HepG2 (cell line): ENCODE measurements at places on chromosomes 2 and 18.

DNA sequence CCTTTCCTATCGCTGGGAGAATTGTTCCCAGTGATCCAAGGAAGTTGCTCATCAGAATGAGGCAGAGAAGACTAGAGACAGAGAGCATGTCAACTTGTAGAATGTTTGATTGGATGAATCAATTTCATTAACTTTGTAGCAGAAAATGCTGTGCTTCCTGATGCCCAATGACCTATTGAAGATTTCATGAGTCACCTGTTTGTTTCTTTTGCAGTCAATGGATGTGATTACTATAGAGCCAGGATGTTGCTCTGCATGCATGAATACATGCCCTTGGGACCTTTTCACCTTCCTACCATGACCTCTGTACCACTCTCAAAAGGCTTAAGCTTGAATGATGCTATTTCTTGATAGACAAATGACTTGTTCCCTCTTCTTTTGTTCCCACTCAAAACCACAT, 23.3 kb downstream of the SCG2 start:
- no peak for DNase-seq

- DNase-seq = no peak
These were observed 39.1 kb upstream of the DNMT3A start for GRCh38 chr2:25380586-25381375.

DNA sequence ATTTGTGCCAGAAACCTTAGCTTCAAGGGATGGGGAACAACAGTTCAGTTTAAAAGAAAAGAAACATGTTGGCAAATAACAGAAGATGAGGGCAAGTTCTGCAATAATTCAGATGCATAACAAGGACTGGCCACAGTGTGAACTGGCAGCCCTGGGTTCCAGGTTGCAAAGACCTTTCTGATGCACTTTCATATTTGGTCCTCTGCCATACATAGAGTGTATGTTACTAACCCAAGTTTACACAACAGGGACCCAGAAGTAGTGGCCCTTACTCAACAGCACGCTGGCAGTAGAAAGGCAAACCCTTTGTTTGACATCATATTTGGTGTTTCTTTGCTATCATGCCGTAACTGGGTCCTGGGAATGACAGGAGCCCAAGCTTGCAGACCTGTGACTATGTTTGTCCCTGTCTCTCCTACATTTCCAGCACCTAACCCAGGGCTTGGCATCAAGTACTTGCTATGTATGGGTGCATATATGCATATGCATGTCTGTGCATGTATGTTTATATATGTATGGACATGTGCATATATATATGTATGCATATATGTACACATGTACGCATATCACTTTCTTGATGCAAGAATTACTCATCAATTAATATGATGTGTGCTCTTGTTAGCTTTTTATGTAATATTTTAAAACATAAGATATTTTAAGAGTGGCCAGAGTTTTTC, 94.3 kb downstream of the MBP start:
- DNase-seq = no peak

DNA sequence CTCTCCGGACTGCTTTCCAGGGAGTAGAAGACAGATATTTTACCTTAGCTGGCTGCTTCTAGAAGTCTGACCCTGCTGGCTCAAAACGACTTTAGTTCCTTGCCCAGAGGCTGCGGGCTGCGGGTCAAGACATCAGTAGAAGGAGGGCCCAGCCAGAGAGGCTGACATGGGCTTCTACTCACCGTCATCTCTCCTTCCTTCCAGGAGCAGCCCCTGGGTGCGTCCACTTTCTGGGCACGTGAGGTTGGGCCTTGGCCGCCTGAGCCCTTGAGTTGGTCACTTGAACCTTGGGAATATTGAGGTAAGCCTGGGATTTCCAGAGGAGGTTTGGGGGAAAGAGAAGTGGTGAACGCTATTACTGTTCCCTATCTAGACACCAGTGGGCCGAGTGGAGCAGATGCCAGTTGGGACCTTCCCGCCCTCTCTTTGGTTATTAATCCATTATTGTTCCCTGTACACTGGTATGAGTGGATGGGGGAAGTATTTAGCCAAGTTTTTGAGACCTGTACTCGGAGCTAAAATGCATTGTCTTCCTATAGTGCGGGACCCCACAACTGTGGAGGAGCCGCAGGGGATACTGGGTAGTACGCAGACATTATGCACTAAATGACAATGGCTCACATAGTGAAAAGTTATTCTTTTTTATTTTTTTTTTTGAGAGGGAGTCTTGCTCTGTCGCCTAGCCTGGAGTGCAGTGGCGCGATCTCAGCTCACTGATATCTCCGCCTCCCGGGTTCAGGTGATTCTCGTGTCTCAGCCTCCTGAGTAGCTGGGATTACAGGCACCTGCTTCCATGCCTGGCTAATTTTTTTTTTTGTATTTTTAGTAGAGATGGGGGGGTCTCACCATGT, 26.3 kb upstream of the CASP8 start:
- DNase-seq = no peak

- DNase-seq = peak; percentile 43
These were observed 30.9 kb upstream of the REEP1 start for GRCh38 chr2:86368161-86368824.

DNA sequence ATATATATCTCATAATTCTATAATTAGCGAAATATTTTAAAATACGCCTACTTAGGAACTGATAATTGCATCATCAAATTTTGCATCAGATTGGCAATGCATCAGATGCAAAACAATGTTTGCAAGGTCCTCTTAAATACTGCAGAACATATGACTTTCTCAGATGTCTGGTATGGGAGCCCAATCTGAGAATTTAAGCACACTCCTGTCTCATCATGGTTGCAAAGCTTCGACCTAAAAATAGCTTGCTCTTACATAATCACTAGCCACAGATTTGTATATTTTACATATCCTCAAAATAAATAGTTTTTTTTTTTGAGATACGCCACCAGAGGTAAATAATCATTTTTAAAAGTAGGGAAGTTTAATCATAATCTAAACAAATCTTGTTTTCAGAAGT, 123.2 kb downstream of the CABYR start:
- no peak for DNase-seq

DNA sequence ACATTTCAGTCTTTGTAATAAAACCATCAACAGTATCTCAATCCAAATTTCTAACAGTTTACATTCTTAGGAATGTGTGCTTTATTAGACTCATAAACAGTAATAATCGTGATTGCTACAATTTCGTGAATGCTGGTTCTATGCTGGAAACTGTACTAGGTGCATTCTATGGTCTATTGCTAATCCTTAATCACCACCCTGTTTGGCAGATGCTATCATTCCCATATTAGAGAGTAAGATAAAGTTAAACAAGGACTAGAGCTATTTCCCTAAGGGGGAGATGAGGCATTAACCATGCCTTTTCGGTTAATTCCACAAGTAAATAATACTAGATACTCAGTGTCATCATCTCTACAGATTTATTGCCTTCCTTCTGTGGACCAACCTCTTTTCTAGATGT, 244.0 kb downstream of the PAX3 start:
- DNase-seq = no peak

DNA sequence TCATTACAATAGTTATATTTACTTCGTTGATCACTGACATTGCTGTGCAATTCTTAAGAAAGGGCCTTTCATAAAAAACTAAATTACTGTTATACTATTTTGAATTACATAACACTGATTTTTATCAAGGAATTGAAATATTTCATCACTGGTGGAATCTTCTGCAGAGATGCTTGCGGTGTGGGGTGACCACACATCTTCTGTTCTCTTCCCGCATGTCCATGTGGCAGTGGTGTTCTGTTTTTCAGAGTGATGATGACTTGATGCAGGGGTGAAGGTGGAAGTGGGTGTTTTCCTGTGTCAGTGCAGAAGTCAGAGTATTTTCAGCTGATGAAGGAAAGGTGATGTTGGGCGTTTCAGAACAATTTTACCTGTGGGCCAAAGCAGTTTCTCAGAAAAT, 7.0 kb downstream of the CNDP2 start:
- DNase-seq = no peak

- DNase-seq = no peak
These were observed 23.2 kb downstream of the PIAS2 start for GRCh38 chr18:46894124-46894523.

GRCh38 chr18:57889841-57890240, 86.7 kb upstream of the ATP8B1 start:
- no peak for DNase-seq

GRCh38 chr2:180720829-180721228, 259.6 kb upstream of the UBE2E3 start:
- no peak for DNase-seq

DNA sequence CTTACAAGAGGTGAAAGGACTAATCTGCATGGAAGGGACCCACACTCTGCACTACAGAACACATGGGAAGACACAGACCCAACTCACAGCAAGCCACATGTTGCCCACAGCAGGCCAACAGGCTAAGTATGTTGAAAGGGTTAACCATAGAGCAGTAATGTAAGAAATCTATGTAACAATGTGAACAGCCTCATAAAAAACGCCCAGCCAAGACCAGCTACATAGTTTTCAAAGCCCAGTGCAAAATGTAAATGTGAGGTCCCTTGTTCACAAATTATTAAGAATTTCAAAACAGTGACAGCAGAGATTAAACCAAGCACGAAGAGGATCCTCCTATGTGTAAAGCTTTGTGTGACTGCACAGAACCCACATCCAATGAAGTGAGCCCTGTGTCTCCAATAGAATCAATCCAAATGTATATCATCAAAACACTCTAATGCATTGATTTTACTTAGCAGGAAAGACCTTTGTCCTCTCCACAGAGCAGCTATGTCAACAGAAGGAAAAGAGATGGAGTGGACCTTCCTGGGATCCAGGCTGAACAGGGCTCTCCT, 210.1 kb downstream of the AGPS start:
- DNase-seq = peak; percentile 68

GRCh38 chr2:164073101-164074074, 337.6 kb upstream of the FIGN start:
- DNase-seq = no peak

GRCh38 chr2:46308081-46308480, 10.9 kb downstream of the EPAS1 start:
- DNase-seq = no peak

DNA sequence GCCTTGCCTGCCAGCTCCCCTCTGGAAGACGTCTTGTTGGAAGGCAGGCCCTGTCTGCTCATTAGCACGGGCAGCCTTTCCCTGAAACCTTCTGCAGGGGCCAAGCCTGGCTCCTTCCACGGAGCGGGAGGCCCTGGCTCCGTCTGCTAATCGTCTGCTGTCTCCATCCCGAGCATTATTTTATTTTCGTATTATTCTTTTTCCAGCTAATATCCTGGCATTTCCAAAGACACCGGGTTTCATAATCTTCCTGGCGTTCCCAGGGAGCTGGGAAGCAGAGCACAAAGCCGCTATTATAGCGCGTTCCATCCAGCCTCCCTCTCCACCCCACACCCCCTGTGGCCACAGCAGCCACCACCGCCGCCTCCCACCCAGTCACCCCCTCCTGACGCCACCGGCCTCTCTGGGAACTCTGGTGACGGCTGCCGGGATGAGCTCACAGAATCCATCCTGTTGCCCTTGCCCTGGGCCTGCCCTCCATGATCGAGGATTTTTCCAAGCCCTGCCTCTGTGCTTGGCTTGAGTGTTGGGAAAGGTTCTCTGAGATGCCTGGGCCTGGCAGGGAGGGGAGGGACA, 125.5 kb downstream of the DYSF start:
- DNase-seq = no peak

DNA sequence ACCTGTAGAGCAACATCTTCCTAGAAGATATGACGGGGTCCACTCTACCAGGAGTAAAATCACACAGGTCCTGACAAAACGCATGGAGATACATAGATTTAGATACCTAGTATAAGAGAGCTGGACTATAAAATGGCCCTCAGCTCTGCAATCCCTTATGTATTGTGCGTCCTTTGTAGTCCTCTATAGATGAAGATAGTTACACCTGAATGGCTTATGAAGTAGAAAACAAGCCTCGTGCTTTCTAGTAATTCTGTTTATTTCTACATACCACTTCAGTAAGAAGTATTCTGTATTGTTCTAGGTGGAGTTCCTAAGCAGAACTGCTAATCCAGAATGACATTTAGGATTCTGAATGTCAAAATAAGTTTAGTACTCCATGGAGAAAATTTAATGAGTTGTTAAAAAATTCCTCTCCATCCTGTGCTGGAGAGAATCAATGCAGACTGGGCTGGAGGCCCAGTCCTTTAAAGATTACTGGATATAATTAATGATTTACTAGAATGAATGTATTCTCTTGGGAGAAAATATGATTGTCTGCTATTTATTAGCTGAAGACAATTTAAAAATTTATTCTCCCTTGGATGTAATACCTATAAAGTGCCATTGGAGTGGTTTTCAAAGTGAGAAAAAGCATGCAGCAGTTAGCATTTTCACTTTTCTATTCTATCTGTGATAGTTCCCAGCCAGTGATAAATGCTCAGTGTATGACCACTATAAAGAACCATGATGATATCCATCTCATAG, 147.3 kb upstream of the UNC80 start:
- no peak for DNase-seq

- no peak for DNase-seq
These were observed 36.2 kb downstream of the SPATS2L start for GRCh38 chr2:200342654-200343053.

- peak; percentile 39 for DNase-seq
These were observed 100.5 kb downstream of the TACR1 start for GRCh38 chr2:75098856-75099255.

DNA sequence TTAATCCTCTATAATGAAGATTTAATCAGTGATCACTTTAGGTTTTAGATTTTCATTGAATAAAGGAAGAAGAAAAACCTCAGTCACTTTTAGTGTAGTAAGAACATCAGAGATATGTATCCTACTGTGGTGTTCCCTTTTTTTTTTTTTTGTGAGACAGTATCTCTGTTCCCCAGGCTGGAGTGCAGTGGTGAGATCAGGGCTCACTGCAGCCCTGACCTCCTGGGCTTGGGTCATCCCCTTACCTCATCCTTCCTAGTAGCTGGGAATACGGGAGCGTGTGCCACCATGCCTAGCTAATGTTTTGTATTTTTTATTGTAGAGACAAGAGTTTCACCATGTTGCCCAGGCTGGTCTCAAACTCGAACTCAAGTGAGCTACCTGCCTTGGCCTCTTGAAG, 5.1 kb downstream of the SLC39A10 start:
- DNase-seq = no peak

DNA sequence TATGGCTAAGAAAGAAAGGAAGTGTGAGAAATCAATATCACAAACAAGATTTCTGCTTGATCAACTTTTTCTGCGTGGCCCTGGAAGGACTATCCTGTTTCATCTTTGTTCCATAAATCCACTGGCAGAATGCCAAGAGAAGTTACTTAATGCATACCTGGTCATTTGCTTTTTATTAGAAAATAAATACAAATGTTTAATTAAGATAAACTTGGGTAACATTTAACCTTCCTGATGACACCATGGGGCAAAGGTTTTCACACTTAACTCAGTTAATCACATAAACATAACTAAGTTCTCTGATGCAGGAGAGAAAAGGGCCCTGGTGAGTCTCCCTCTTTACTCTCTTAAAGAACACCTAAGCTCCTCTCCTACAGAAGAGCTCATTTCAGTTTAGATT, 203.3 kb downstream of the AFF3 start:
- no peak for DNase-seq

GRCh38 chr2:236828820-236829219, 256.9 kb upstream of the COPS8 start:
- peak; percentile 23 for DNase-seq

GRCh38 chr2:172214252-172214651, 111.6 kb upstream of the DLX2 start:
- DNase-seq = no peak
